Adrenal gland (tissue), 19 donors: ENCODE measurements at places on chromosomes 5 and 9.
A peak's percentile ranks its signal among the peaks of the same experiment; 100 is the strongest.

DNA sequence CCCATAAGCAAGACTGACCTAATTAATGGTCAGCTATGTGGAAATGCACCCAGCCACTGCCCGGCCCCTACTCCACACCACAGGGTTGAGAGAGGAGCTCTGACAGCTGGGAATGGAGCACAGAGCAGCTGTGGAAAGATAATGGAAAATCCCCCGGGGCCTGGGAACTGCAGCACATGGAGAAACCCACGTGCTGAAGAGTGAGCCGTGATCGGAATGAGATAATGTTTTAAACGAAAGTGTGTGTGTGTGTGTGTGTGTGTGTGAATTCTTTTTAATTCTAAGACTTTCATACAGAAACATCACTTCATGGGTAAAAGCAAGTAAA lies 13.1 kb upstream of the SLC12A7 start:
- DNase-seq: peak; percentile 42

DNA sequence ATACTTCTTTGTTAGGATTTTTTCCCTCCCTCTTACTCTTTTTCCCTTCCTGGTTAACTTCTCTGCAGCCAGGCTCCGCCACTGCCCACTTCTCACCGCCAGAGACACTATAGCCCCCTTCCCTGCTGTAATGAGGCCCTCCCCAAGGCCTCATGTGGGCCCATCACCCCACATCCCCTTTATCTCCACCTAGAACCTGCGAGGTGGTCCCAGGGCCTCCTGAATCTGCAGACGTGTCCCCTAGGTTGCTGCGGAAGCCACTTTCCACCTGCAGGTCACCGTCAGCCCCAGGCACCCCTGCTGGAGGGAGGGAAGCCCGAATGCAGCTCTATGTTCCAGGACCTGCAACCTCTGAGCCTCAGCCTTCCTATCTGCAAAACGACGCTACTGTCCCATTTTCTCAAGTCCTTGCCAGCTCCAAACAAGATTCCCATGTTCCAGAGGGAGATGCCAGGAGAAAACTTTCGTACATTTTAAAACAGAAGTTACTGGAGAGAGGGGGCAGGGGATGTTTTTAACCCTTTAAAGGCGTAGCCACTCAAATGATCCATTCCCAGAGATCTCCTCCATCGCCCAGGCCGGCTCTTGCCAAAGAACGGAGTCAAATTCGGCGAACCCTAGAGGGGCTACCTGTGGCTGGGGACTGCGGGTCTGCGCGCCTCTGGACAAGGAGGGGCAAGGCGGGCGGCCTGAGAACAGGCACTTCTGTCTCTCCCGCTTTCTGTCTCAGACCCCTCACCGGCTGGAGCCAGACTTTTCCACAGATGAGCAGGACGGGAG lies 929 bp downstream of the SH3PXD2B start:
- DNase-seq: no peak

GRCh38 chr9:20037699-20038098 lies 248.9 kb upstream of the SLC24A2 start:
- DNase-seq: no peak

DNA sequence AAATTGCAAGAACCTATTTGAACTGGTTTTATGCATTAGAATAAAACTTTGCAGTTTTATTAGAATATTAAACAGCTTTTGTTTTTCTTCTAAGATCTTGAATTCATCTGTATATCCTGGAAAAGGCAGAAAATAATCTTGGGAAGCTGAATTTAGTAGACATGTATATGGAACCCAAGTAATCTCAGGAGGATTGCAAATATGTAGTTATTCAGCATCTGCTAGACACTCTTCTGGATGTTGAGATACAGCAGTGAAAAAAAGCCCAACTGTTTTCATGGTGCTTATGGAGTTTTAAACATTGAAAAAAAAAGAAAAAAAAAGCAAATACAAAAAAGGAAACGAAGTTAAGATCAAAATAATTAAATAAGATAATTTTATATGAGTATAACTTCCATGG lies 922.2 kb upstream of the SEMA6A start:
- no peak for DNase-seq

DNA sequence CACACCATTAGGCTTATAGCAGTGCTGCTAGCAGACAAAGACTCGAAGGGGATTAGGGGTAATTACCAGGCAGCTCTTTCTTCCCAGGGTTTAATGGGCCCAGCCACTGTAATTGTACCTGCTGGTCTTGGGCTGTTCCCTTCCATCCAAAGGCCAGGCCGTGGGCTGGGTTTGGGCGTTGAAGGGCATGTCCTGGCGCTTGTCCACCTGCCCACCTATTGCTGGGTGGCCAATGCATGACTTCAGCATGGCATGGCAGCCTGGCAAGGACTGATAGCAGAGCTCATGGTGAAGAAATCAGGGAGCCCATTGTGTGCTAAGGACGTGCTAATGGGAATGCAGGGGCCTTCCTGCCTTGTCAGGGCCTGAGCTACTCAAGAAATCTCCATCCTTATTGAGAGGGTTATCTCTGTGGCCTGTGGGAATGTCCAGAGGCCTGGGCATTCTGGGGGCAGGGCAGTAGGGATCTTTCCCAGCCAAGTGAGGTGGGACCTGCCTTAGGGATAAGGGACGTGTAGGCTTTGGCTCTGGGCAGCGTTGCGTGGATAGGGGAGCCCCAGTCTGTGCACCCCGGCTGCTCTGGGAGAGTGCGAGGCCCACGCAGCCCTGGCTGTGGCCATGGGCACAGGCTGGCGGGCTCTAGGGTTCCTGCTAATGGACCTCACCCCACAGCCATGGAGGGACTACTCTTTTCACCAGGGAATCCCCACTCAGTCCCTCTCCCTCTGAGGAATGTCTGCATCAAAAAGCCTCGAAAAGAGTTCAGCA lies 116.1 kb upstream of the PITX1 start:
- no peak for DNase-seq

GRCh38 chr9:21039302-21039701 lies 7.9 kb upstream of the HACD4 start:
- DNase-seq: no peak

GRCh38 chr9:3436629-3437420 lies 89.0 kb downstream of the RFX3 start:
- DNase-seq: no peak

DNA sequence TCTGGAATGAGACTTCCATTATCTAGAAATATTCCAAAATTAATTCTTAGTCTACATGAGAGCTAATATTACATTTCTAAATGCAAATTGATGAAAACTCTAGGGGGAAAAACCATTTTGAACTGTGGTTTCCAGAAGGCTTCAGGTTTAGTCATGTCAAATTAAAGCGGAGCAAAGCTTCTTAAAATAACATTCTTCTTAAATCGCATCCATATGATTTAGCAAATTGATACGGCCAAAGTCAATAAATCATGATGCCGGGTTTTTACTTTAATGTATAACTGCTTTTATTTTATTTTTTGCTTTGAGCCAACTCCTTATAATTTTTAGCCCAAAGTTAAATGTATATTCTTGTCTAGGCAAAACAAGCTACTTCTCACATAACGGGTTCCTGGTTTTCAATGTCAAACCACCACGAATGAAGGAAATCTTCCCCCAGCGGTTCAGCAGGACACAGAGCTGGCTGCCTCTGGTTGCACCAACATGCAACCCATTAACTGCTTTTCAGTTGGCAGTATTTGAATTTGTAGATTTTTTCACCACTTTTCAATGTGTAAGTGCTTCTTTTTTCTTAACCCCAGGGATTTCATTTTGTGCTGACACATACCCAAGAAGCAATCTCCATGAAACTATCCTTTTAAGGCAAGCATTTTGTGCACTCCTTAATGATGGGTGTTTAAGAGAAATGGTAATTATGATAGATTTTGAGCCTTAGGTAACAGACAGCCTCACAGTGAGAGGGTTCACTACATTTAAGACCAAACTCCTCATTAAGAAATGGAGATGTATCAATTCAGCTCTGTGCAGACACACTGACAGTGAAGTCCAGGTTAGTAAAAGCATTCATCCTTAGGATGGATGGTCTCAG lies 35.5 kb downstream of the EFNA5 start:
- no peak for DNase-seq

DNA sequence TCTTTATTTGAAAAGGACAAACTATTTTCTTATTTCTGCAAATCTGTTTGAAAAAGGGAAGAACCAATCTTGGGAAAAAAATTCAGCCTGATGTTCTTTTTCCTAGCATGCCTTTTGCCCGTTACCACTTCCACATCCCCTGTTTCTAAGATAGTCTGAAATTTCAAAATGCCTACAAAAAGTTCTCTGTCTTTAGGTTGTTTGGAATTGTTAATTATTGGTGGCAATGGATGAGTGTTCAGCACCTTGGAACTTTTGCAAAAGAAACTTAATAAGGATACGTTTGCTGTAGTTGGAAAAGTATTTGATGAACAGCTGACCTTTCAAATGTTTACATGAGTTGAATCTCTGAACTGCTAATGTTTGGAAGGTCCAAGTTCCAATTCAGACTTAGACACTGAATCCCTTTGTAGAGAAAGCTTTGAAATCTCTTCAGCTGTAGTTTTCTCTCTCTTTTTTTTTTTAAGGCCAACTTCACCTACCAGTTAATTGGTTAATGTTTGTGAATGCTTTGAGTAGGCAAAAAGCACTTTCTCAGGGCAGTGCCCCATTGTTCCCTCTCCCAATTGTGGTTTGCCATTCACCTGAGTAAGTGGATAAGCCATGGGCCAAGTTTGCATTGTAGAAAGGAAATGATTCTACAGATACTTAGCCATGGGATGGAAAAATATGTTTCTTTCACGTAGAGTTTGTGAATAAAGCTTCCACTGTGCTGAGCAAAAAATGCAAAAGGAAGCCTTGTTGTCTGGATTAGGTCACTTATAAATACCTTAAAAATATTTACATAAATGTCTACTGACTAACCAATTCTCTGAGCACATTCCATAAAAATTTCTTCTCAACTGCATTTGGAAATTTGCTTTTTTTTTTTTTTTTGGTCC lies 156.4 kb upstream of the ELL2 start:
- no peak for DNase-seq

GRCh38 chr5:180271221-180271620 lies 20.7 kb downstream of the MAPK9 start:
- no peak for DNase-seq

- DNase-seq: no peak
Measured at GRCh38 chr9:115035841-115036612, 81.9 kb downstream of the TNC start.
